ENCODE measurements at places on chromosomes 5 and 9.

GRCh38 chr5:160919626-160920025 lies 67.6 kb upstream of the ATP10B start:
- DNase-seq, result no peak

GRCh38 chr5:90274216-90274615 lies 135.3 kb downstream of the CETN3 start:
- no peak for DNase-seq

DNA sequence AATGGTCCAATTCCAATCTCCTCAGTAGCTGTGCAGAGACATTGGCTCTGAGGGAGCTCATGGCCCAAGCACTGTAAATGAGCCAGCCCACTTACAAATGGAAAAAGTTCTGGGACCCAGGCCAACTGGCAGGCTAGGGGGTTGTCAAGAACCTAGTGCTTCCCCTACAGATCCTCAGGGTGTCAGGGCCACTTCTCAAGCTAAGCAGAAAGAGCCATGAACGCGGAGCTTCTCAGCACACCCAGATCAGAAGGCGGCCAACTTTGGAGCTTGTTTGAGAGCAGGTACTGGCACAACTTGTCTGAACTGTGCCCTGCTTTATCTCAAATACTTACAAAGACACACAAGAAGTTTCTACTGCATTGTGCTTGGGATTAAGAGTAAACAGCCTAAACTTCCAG lies 17.5 kb downstream of the TLE1 start:
- DNase-seq, result no peak

DNA sequence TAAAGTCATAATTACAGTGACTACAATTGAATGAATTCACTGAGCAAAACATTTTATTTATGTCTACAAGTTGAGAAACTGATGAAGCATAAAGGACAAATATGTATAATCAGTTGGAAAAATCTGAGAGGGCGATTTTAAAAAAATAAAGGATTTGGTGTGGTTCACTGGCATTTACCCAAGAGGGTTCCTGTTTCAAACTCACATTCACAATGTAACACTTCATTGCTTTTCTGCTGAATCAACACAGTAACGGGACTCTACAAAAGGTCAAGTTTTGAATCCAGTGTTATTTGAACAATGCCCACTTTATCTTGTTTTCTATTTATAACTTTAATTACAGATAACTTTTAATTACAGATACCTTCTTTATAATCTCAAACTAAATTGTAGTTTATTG lies 138.6 kb downstream of the NUDT12 start:
- no peak for DNase-seq

GRCh38 chr9:8821910-8822666 lies 1022.5 kb upstream of the DMAC1 start:
- no peak for DNase-seq

GRCh38 chr5:149490599-149491485 lies 60.4 kb downstream of the CSNK1A1 start:
- no peak for DNase-seq

DNA sequence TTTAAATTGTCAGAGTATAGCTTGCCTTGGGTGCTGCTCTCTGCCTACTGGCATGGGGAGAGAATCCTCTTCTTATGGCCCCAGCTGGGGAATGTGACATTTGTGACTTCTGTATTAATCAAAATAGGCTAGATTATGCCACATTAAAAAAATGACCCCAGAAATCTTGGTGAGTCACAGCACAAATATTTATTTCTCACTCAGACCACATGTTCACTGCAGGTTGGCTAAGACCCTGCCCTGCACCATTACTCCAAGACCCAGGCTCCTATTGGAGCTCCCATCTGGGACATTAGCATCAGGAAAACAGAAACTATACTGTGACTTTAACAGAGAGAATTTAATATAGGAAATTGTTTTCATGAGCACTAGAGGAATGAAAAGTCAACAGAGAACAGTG lies 16.6 kb upstream of the WHRN start:
- DNase-seq, result no peak

DNA sequence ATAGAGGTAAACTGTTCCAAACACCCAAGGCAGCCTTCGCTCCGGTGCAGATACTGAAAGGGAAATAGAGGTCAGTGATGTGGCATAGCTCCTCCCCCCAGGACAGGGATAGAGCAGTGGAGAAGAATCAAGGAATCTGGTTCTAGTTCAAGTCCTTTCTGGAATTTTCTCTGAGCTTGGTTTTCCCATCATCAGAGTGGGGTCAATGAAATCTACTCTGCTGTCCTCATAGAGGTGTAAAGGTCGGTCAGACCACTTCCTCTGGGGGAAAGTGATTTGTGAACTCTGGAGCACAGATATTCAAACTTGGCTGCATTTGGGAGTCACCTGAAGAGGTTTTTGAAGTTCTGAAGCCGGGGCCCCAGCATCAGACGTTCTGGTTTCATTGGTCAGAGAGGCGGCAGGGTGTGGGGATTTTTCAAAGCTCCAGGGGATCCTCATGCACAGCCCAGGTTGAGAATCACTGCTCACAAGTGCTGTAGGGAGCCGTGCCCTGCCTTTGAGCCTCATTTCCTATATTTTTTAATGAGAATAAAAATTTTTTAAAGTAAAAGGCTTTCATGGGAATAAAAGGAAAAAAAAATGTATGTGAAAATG lies 105.7 kb upstream of the RAD23B start:
- no peak for DNase-seq

- DNase-seq, result no peak
These were observed 61.3 kb downstream of the GLIS3 start for GRCh38 chr9:4238522-4238921.

Data from fibroblast of skin of left biceps (primary cell).